ENCODE measurements at places on chromosomes 2 and 18.

GRCh38 chr2:20443276-20443920 lies 3.5 kb upstream of the RHOB start:
- no peak for DNase-seq

GRCh38 chr2:101728865-101729264 lies 31.4 kb downstream of the MAP4K4 start:
- DNase-seq, result no peak

GRCh38 chr18:21853016-21853415 lies 112.4 kb downstream of the MIB1 start:
- DNase-seq, result no peak

DNA sequence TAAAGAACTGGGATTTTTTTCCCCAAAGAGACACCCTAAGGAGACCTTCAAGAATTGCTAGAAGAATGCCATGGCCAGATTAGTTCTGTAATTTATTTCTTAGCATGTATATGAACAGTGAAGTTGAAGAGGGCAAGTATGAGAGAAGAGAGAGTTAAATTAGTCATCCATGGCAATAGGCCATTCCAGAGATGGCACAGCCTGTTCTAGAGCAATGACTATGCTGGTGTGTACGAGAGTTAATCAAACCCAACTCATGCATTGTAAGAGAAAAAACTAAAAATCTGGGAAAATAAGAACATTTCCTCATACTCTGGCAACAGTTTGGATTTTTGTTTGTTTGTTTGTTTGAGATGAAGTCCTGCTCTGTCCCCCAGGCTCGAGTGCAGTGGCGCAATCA lies 112.1 kb upstream of the PIK3C3 start:
- no peak for DNase-seq

DNA sequence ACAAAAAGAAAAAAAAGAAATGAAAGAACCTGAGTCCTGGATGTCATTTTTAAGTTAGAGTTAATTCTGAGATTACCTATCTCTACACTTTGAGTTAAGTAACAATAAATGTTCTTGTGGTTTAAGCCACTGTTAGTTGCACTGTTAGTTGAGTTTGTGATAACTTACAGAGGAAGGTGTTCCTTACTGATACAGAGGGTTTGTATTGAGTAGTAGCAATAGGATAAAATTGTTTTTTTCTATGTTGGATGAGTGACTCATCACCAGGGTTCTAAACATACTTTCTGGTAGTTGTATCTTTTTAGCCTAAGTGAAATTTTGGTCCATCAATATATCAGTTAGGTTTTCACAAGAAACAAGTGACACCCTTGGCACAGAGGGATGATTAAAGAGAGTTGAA lies 4.0 kb upstream of the LCLAT1 start:
- DNase-seq, result no peak

GRCh38 chr2:126858013-126858412 lies 40.7 kb upstream of the TEX51 start:
- DNase-seq, result no peak

DNA sequence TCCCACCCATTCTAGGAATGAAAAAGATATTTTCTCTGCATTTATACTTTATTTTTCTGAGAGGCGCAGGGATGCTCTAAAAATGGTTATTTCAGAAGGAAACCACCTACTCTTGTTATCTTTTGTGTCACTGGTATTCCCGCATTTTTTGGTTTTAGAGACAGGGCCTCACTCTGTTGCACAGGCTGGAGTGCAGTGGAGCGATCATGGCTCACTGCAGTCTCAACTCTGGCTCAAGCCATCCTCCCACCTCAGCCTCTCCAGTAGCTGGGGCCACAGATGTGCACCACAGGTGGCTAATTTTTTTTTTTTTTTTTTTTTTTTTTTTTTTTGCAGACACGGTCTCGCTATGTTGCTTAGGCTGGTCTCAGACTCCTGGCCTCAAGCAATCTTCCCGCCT lies 135.9 kb downstream of the NCK2 start:
- no peak for DNase-seq

- DNase-seq, result no peak
These were observed 35.5 kb upstream of the PTH2R start for GRCh38 chr2:208370881-208371633.

GRCh38 chr2:223753940-223754339 lies 83.4 kb downstream of the AP1S3 start:
- no peak for DNase-seq

GRCh38 chr2:222594679-222595078 lies 61.2 kb downstream of the FARSB start:
- no peak for DNase-seq

DNA sequence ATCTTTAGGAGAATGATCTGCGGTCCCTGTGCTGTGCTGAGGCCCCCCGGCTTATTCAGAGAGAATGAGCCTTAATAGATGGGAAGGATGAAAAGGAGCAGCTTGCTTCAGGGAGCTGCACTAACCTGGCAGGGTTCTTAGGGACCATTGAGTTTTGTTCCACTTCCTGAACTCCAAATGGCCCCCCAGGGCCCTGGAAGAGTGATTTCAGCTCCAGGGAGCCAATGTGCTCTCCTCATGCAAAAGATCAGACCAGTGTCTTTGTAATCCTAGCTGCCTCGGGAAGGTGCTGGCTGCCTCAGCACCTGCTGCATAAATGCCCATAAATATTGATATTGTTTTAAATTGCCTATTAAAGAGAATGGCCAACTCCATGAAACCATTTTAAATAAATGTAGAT lies 210.2 kb downstream of the NCK2 start:
- no peak for DNase-seq

GRCh38 chr2:148877403-148877740 lies 2.3 kb downstream of the KIF5C start:
- DNase-seq, result no peak

DNA sequence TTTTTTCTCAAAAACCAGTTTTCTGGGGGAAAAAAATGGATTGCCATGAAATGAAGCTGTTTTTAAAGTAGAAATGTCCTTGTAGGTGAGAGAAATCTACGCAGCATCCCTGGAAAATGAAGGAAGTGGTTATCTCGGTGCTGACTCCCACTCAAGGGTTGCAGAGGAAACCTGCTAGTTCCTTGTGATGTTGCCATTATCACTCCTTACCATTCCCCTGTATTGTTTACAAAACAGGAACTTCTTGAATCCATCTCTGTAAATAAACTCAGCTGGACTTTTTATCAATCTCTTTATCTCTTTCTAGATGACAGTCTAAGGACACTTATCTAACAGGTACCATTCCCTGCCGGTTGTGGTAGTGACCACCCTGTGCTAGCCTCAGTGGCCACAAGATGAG lies 61.2 kb downstream of the FEZ2 start:
- no peak for DNase-seq
